Inflammatory macrophage treated with lipopolysaccharide for 4 hours (primary cell): ENCODE measurements at places on chromosomes 13 and 19.

DNA sequence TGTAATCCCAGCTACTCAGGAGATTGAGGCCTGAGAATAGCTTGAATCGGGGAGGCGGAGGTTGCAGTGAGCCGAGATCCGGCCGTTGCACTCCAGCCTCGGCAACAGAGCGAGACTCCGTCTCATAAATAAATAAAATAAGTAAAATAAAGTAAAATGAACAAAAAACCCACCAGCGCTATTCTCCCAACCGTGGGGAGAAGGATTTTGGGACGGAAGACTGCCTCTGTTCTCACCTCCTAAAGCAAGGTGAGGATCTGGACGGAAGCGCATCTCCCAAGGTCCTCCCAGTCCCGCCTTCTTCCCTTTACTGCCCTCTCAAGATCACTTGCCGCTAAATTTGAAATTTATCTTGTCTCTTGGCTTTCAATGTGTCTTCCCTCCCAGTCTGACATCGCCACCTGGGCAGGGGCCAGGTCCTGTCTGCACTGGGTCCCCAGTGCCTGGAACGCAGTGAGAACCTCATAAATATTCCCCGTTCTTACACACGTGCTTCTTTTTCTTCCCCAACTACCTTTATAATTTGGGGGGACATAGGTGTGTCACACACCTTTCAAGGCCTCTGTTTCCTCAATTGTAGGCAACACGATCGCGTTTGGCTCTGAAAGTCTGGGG lies 1.2 kb upstream of the DNAJB1 start:
- DNase-seq, result no peak

DNA sequence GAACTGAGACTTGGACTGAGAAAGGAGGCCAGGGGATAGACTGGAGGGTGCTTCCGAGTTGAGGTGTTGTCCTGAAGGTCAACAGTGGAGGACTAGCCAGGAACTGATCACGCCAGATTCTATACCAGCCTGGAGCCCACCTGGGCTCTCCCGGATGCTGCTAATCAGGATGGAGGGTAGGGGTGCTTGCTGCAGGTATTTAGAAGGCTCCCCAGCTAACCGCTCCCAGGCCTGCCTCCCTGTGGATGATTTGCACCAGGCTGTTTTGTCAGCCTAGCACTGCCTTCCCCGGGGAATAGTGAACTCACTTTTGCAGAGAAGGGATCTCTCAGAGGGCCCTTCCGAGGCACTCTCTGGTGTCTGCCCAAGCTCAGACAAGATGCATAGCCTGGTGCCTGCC lies 60.5 kb upstream of the KCTD15 start:
- DNase-seq, result no peak

DNA sequence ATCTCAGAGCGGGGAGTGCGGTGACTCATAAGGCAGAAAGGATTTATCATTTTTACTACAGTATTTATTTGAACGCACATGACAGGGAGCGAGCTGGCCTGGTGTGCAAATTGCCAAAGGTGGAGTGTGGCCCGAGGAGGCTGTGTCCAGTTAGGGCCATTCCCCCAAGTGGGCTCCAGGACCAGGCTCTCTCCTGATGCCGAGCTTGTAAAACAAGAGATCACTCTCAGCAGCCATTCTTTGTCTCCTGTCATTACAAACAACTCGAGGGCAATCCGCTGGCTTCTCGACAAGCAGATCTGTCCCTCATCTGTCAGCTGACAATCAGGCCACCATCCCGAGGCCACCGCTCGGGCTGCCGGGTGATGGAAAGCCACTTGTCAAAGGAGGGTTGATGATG lies 418.9 kb downstream of the ZNF536 start:
- DNase-seq, result no peak

DNA sequence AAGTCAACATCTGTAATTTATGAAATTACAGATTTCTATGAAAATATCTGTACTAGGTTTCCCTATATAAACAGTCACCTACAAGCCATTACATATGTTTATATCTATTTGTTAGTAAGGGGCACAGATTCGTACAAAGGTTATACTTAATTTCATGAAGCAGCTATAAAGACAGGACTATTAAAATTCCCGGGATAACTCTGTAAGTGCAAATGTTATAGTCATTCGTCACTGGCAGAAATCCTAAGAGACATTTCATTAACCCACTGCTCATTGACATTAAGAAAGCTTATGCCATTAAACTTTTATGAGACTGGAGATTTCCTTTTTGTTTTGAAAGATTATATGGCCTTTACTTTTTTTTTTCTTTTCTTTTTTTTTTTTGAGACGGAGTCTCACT lies 122.9 kb downstream of the MYO16 start:
- no peak for DNase-seq
